ENCODE measurements at places on chromosomes 4 and X.

DNA sequence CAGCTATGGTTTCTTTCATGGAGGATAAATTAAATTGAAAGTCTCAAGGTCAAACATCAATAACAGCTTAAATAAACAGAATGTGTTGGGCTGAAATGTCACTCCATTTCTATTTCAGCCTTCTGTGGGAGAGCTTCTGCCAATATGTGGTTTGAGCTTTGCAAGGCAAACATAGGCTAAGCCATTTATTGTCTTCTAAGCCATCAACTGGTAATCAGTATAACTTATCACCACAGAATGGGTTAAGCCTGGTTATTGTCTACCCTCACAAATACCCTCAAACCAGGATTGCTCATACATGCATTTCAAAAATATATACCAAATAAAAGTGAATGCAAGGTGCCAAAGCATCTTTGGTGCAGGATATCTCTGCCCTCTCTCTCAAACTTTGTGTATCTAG lies 52.7 kb downstream of the GABRB1 start:
- no peak for DNase-seq

DNA sequence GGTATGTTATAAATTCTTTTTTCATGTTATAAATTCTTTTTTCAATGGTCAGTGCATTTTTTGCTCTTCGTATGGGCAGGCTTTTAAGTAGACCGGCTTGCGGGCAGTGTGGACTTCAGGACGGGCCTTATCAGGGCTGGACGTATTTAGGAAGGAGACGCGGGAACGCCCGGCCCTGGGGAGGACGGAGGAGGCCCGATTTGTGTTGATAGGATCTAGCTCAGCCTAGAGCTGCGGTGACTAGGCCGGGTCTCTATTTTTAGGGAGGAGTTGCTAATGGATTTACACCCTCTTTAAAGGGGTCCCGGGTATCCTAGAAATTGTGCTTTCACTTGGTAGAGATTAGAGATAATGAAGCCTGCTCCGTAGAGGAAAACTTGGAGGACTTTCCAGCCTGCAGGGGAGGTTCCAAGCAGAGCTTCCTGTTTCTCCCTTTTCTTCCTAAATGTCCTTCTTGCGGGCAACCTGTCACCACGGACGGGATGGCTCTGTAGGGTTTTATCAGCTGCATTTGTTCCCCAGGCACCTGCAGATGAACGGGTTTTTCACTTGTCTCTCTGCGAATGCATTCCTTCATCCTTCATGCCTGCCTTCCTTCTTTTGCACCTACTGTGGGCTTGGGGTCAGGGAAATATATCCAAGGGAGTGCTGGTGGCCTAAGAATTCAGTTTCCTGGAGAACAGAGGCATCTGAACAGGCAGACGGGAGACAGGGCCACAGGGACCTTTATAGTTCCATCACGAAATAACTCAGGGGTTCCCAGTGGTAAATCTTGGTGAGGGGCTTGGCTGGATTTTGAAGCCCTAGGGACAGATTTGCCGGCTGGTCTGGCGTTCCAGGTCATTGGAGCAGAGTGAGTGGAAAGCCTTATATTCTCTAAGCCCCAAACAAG lies 1.4 kb downstream of the CD99 start:
- DNase-seq: no peak

- DNase-seq: no peak
These were observed 385 bp downstream of the DCLK2 start for GRCh38 chr4:150078579-150079080.

- no peak for DNase-seq
These were observed 25.5 kb upstream of the USO1 start for GRCh38 chr4:75698963-75699228.

DNA sequence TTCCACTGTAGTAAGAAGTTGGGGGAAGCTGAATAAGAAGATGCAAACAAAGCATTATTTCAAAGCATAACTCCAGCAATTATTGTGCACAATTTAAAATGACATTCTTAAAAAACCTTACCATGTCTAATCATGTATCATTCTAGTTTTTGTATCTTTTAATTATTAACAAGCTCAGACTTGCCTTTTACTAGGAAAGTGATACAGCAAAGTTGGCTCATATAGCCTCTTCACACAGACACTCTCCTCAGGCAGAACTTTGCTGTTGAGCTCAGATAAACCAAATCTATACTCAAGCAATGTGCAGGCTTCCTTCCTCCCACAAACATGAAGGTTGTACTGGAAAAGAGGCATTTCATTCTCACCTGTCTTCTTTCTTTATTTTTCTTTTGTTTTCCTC lies 358.7 kb upstream of the EMCN start:
- DNase-seq: no peak

DNA sequence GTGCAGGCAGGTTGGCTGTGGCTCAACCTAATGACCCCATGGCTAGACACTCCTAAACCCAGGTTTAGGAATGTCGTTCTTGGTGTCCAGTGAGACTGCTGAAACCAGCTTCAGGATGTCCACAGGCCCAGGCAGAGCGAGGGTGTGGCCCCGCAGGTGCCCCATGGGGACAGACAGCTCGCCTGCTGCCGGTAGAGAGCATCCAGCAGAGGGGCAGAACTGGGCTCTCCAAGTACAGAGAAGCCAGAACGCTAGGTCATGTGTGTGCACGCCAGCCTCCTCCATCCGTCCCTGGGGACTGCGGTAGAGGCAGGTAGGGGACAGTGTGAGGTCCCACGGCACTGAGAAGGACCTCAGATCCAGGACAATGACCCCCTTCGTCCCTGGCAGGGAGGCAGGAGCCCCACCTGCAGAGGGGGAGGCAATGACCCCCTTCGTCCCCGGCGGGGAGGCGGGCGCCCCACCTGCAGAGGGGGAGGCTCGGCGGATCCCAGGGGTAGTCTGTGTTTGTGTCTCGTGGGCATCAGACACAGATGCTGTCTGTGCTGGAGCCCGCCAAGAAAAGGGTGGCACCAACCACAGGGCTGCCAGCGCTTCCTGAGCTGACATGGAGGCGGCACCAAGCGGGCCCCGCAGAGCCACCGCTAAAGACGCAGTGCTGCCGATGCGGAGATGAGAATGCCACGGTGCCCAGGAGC lies 118.4 kb downstream of the FAM53A start:
- DNase-seq: no peak
